ENCODE measurements at places on chromosomes 13 and 19. TPM values are rescaled to one million over a fixed set of nuclear protein-coding genes. Genes with fewer than 3 reads are reported as not detected.

Gene OR7A5
- not detected for polyA plus RNA-seq

- DNase-seq: no peak
Measured at GRCh38 chr19:438416-438958, 22.3 kb downstream of the SHC2 start.

DNA sequence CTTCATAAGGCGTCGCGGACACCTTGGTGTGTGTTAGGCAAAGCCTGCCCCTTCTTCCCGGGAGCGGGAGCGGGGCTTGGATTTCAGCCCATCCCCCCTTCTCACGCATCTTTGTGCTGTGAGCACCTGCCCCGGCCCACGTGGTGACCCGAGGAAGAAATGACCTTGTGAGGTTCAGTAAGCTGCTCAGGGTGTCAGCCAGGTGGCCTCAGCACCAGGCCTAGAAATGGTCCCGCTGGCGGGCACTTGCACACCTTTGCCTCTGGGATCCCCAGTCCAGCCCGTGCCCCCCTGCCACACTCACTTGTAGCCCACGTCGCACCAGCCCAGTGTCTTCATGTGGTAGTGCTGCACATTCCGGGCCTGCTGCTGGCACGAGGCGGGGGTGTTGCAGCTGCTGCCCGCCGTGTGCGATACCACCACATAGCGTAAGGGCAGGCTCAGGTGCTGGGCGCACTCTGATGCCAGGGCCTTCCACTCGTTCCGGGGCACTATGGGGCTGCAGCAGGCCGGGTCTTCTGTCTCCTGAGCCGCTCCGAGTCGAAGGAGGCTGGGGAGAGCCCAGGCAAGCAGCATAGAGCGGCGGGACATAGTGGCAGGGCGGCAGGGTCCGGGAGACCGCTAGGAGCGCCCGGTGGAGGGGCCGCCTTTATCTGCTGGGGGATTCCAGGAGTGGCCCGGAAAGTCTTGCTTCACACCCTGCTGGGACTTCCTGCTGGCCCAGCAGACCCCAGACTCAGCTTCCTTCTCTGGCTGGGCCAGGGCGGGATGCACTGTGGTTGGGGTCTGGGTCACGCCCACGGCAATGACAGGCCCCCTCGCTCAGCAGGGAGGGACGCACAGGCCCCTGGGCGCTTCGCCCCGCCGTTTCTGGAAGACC lies at the start of gene PGLYRP1:
Gene PGLYRP1 (minus strand): TSS at position 623 of the 880 bp plus-strand sequence. CDS start 32 bp downstream, at position 591.
- no peak for DNase-seq

GRCh38 chr19:3443840-3444694 lies 36.3 kb downstream of the SMIM24 start:
- peak; percentile 76 for DNase-seq

GRCh38 chr13:68806125-68806524 lies 1301.5 kb upstream of the ATXN8OS start:
- DNase-seq: no peak

DNA sequence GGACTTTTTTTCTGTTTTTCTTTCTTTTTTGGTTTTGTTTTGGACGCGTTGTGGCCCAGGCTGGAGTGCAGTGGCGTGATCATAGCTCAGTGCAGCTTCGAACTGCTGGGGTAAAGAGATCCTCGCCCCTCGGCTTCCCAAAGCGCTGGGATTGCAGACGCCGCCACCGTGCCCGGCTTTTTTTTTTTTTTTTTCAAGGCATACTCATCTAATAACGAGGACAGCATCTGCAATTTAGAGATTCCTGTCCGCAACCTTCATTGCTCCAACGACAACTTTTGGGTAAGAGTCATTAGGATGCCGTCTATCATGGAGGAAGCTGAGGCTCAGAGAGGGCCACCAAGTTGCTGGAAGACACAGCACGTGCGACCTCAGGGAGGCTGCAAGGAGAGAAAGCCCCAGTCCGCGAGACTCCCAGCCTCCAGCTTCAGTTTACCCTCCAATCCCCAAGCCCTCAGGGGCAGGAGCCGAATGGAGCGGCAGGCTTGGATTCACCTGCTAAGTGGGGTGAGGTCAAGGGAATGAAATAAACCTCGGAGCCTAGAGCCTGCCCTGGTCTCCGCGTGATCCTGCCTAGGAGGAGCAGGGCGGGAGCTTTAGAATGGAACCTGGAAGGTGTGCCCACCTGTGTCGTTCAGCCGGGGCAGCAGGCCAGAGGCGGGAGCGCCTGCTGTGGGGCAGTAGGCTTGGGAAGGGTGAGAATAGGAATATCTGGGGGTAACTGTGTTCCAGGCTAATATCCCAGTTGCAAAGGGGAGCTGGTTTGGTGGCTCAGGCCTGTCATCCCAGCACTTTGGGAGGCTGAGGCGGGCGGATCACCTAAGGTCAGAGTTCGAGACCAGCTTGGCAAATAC lies 676 bp upstream of the POLRMT start:
- no peak for DNase-seq

GRCh38 chr13:75725736-75726135 lies 89.6 kb downstream of the LMO7 start:
- no peak for DNase-seq

DNA sequence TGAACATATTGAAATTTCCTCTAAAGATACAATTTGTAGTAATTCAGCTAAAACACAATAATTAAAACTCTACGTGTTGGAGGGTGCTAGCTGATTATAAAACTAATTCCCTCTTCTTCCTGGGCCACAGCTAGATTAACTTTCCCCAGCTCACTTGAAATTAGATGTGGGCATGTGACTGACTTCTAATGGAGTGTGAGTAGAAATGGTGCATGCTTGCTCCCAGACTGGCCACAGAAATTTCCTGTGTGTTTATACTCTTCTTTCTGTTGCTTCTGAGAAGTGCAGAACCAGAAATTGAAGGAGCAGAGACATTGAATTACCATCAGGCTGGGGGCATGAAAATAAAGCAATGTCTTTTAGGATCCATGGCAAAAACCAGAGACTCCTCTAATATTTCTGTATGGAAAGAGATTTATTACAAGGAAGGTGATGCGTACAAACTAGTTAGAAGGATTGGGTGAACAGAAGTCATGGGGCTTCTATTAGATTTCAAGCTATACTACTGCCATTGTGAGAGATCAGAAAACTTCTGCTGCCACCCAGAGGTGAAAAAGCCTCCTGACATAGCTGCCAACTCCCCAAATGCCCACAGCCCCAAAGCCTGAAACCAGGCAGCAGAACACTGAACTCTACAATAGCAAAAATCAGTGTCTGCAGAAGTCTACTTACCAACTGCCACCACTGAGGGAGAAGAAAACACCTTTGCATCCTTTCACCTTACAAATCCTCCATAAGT lies 379.2 kb upstream of the MIR17HG start:
- no peak for DNase-seq
